Stimulated activated CD4-positive, alpha-beta T cell treated with anti-CD3 and anti-CD28 coated beads, Interleukin-12 subunit alpha, Interleukin-12 subunit beta, amount 100 ng/mL, for 48 hours (primary cell): ENCODE measurements at places on chromosomes 13 and 19.

DNA sequence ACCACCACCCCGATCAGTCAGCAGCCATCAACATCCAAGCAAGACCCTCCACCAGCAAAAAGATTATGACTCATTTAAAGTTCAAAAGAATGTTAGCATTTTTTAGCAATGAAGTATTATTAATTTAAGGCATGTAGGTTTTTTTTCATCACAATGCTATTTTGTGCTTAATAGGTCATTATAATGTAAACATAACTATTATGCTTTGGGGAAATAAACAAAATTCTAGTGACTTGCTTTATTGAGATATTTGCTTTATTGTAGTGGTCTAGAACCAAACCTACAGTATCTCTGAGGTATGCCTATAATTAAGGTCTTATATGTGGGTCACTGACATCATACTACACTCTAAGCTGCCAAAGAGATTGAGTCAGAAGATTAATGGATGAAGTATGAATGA is 20.0 kb downstream of the KLF12 start:
- no peak for DNase-seq

- DNase-seq, result no peak
These were observed 4.2 kb downstream of the NCLN start for GRCh38 chr19:3189702-3190469.

DNA sequence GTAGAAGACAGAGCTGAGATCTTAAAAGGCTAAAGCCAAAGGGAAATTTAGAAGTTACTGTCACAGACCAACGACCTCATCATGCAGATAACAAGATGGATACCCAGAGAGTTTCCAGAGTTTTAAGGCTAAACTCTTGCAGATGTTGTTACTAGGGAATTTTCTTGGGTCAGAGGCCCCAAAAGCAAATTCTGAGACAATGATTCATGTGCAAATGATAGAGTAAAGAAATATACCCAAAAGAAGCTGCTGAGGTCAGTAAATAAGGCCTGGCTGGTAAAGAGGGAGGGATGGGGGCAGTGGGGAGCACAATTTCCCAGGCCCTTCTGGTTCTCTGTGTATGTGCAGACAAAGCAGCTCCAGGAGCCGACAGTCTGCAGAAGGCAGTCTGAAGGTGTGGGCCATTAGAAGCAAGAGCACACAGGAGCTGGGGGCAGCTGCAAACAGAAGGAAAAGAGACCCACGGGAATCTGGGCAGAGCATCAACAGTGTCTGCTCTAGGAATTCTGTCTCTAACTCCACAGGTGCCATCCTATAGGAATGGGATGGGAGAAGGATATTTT is 330.8 kb downstream of the TBC1D4 start:
- DNase-seq, result no peak

DNA sequence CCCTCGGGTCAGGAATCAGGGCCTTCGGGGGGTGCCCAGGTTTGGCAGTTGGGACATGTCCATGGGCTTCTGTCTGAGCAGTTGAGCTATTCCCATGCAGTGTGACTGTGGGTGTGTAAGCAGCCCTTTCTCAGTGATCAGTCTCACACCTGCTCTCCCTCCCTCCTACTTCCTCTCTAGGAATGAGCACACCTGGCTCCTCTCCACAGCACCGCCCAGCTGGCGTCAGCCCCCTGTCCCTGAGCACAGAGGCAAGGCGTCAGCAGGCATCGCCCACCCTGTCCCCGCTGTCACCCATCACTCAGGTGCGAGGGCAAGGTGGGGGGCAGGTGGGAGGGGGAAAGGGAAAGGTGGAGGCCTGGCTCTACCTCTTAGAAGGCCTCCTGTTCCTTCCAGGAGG is 25.9 kb downstream of the COMP start:
- DNase-seq, result no peak

DNA sequence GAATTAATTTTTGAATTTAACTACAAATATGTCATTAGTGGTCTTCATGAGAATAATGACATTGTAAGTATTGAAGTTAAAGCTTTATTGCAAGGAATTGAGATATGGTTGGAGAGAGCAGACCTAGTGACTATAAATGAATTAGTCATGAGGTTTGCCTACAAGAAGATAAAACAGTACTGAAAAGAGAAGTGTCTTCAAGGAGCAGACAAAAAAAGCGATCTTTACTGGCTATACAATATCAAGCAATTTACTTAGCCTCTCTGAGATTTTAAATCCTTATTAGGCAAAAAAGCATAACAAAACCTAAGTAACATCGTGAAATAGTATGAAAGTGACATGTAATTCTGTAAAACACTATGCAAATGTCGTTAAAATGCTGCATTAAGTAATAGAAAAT is 435.1 kb upstream of the PCDH20 start:
- DNase-seq, result no peak

DNA sequence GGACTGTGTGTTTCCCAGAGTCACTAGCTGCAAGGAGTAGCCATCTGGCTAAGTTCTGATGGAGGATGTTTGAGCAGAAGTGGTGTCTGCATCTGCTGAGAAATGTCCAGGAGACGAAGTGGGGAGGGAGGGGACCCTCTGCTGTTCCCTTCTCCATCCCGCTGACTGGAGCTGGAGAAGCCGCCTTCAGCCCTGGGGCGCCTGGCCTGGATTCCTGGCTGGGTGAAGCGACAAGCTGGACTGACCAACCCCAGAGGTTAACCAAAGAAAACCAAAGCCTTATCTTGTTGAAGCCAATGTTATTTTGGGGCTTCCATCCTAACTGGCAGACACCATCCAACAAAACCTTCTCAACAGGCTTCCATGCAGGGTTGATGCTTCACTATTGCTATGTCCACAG is 67.6 kb downstream of the SLC7A1 start:
- no peak for DNase-seq

GRCh38 chr19:8926341-8926740 is 83.9 kb downstream of the MUC16 start:
- DNase-seq, result no peak

DNA sequence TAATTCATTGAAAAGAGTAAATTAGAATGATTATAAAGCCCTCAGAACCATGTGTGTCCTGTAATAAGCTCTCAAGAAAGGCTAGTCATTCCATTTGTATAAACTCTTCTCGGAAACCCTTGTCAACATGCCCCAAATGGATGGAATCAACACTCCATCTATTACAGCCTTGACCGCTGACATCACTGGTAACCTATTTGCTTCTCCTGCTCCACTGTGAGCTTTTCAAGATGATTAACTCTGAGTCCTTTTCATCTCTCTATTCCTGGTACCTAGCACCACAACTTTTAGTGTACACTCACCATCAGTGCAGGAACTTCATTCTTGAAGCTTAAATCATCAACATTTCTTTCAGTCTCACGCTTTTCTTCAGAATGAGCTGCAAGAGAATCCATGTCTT is 612.0 kb downstream of the DCT start:
- no peak for DNase-seq

DNA sequence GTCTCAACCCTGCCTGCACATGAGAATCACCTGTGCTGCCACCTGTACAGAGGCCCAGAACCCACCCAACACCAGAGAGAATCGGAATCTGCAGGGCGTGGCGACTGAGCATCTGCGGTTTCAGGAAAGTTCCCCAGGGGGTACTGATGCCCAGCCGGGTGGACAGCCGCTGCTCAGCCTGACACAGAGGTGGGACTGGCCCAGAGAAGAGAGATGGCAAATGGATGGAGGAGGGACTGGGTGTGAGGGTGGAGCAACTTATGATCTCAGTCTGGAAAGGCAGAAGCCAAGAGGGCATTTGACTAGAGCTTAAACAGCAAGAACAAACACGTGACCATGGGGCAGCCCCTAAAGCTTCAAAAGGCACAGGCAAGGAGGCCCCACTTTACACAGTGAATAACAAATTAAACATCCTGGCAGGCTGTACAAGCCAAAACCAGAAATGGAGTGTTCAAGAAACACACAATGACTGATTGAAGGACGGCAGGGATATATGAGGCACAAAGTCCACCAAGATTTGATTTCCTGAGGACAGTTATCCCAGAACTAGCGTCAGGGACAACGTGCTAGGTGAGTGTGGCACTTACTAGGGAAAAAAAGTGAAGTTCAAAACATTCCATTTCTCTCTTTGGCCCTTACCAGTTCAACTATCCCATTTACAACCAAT is 3.1 kb downstream of the RANBP3 start:
- peak; percentile 30 for DNase-seq

GRCh38 chr19:15869109-15869555 is 28.7 kb downstream of the CYP4F2 start:
- DNase-seq, result peak; percentile 13

DNA sequence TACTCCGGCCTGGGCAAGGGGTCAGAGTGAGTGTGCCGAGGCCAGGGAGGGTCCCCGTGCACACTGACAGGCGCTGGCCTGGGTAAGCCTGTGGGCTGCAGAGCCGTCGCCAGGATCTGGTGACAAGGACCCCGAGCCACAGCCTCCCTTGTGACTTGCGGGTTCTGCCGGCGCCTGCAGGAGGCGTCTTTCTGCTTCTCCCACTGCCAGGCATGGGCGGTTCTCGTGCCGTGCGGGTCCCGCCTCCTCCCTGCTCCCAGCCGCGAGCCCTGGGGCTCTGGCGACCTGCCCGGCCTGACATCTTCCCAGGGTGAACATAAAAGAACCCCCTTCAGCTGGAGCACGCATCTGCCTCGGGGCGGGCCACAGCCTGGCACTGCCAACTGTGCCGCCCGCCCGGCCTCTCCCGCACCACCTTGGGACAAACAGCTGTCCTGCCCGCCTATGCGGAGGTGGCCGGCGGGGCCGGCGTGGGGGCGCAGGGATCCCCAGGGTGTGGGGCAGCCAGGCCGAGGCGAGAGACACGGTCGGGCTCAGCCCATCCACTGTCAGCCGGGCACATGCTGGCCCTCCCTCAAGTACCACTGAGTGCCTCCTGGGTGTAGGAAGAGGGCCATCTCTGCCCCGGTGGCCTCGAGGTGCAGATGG is 1.5 kb upstream of the HCN2 start:
- DNase-seq, result peak; percentile 66
